Muscle of leg (tissue), 16 donors: ENCODE measurements at places on chromosomes 16 and 17. TPM values are rescaled to one million over a fixed set of nuclear protein-coding genes. Genes with fewer than 3 reads are reported as not detected.

The SKAP1 gene
- total RNA-seq, result 0.35 TPM

The TM4SF5 gene
- total RNA-seq, result not detected

The WFDC1 gene
- 2.6 TPM for total RNA-seq

DNA sequence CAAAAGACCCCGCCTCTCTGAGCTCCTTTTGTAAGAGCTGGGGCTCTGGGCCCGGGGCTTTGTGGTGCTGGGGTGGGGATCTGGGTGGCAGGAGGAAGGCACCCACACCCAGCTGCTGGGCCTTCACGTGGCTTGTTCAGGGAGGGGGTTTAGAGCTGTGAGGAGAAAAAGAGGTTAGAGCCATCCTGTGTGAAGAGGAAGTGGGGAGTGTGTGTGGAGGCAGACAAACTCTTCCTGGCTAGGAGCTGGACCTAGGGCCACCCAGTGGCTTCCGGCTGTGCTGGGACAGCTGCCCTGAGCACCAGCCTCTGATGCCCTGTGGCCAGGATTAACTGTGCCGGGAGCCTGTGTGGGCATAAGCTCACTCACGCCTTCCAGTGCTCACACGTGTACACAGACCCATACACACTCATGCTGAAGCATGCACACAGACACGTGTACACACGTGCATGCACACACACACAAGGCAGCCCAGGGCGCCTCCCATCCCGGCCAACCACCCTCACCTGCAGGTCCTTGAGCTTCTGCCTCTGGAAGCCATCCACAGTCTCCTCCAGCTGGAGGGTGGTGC lies 7.4 kb downstream of the CIBAR2 start:
- DNase-seq, result peak; percentile 56

DNA sequence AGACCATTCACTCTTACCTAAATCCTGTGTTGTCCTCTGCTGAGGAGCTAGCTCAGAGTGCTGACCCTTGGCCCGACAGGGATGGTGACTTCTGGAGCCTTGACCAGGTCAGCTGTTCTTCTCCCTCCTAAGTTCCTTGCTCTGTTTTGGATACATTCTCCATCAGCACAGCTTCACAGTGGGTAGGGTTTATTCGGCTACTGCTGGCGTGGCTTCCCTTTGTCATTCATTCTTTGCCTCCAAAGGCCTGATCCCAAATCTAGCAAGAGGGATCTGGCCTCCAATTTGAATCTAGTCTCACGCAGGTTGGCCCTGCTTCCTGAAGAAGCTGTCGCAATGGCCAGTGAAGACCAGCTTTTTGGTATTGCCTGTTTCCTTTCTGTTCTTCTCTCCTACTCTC lies 116.6 kb downstream of the SHISA9 start:
- DNase-seq, result no peak

DNA sequence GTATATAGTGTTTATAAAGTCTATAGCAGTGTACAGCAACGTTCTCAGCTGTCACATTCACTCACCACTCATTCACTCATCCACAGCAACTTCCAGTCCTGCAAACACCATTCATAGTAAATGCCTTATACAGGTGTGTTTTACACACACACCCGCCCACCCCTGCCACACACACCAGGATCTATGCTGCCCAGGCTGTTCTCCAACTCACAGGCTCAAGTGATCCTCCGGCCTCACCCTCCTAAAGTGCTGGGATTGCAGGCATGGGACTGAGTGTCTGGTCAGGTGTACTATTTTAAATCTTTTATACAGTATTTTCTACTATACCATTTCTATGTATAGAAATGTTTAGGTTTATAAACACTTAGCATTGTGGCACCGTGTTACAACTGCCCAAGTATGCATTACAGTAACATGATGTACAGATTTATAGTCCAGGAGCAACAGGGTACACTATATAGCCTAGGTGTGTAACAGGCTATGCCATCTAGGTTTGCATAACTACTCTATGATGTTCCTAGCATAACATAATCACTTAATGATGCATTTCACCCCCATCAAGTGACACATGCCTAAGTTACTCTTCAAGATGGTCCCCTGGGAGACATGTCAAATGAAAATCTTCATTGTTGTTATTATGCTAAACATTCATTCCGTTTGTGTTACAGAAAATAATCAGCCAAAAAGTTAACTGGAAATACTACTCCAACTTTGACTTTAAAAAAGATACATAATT lies 42.5 kb downstream of the CREBBP start:
- no peak for DNase-seq

- DNase-seq, result peak; percentile 57
Measured at GRCh38 chr17:61495161-61495857, 43.1 kb downstream of the TBX4 start.
